ENCODE measurements at places on chromosomes 2 and 18.

DNA sequence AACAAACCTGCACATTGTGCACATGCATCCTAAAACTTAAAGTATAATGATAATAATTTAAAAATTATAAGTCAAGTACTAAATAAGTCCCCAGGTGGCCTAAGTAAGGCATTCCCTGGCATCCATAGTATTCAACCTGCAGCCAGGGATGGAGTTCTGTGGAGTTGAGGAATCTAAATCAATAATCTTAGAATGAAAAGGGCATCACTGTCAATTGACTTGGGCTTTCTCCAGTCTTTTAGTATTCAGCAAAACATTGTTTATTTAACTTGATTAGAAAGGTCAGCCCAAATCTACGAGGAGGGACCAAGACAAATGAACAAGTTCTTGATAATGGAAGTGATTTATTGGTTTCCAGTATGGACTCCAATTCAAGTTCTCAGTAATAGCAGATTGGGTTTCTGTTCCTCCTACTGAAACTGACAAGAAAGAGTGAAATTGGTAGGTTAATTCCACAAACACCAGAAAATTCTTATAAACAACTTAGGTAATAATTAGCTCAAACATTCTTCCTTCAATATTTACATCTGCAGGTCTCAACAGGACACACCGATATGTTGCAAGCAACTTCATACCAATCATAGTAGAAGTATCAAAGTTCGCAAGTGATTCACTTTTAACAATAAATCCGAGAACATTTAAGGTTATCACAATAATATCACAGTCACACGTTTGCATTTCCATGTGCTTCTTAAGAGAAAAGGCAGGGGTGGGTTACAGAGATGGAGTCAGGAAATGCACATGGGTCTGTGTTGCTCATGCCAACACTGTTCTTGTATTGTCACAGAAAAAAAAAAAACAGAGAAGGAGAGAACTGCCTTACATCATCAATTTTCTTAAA, 51.7 kb upstream of the EHBP1 start:
- DNase-seq: no peak

DNA sequence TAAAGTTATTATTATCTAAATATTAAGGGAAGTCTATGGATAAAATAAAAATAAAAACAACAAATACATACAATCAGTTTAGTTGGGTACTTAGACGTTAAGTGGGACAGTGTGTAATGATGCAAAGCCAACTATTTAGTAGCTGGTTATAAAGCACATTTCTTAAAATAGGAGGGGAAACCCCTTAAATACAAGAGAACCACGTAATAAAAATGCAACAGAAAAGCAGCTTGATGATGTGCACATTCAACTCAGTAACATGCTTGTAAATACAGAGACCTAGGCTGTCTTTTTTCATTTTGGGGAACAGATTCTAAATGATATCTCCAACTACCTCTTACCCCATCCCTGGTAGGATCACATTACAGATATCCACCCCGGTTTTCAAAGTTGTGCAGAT, 134.3 kb upstream of the AQP4 start:
- DNase-seq: no peak

- no peak for DNase-seq
These were observed 74.2 kb upstream of the RGPD5 start for GRCh38 chr2:109719871-109720270.

DNA sequence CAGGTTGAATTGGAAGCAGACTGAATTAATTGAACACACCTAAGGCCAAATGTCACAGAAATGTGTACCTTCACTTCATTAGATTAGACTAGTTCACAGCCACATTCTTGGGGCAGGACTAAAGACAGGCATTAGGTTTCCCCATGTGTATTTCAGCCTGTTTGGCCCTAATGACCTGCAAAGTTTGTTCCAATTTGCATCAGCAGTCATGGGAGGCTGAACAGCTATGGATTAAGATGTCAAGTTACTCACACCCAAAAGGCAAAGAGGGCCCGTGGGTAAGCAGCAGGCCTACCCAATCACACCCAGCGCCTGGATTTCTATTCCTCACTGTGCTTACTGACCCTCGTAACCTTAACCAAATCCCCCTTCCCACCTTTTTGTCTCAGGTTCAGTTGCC, 99.6 kb upstream of the RIOK3 start:
- no peak for DNase-seq

DNA sequence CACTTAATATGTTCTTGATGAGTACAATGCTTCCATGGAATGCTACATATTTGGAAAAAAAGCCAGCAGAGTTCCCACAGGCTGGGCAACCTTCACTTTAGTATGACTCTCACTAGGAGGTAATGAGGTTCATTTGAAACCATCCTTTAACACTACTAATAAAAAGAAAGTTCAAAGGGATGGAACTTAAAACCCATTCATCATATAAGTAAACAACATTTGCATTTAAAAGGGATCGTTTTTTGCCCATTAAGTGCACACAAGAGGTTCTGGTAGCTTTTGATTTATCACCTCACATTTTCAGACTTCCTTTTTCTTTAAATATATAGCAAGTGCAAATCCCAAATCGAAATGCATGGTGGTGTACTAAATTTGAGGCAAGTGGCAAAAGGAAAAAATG, 270.8 kb upstream of the DCC start:
- no peak for DNase-seq

DNA sequence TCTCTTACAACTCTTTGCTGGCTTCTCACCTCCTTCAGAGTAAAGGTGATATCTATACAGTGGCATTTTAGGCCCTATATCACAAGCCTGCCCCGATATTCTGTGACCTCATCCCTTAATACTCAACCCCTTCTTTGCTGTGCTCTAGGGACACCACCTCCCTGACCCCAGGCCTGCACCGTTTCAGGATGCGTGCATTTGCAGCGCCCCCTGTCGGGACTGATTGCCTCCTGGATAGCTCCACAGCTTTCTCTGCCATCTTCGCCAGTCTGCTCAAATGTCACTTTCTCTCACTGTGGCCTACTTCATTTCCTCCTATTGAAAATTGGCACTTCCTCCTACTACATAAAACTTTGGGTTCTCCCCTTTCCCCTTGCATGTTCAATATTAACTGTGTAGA, 289.6 kb downstream of the SOCS6 start:
- no peak for DNase-seq

DNA sequence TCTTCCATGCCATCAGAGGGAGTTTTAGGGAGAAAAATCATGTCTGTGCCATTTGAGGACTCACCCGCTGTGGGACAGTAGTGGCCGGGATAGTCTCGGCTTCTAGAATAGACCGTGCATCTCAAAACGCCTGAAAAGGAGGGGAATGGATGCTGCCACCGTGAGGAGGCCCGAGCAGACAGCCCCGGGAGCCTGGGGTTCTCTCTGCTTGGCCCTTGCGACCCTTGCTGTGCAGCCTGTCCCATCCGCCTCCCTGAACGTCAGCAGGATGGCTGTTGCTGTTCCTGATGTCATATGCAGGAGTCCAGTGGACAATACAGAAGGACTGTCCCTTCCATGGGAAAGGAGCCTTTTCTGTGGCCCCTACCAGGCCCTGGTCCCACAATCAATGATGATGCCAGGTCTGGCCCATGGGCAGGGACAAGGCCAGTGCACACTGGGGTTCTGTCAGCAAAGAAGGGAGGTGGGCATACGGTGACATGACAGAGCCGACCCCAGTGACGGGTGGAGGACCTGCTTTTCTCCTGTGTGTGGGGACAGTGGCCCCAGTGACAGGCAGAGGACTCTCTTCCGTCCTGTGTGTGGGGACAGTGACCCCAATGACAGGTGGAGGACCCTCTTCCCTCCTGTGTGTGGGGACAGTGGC, 58.8 kb downstream of the ACKR3 start:
- DNase-seq: no peak

- DNase-seq: no peak
These were observed 68.6 kb downstream of the FHOD3 start for GRCh38 chr18:36365836-36366775.

GRCh38 chr2:183070942-183071844, 7.4 kb upstream of the DUSP19 start:
- DNase-seq: peak; percentile 35

DNA sequence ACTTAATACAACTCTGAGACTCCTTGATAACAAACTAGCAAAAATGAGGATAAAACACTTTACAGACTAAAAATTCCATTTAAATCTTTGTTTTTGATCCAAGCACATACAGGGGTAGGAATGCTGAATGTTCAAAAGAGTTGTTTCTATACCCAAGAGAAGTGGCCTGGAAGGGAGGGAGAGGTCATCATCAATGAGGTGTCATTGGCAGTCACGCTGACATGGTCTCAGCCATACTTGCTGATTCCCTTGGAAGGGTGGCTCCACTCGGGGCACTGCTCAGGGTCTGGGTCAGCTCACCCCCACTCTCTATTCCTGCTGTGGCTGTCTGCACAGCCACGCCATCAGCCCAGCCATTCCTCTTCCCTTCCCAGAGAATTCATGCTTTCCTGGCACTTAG, 105.2 kb upstream of the PELI1 start:
- no peak for DNase-seq

DNA sequence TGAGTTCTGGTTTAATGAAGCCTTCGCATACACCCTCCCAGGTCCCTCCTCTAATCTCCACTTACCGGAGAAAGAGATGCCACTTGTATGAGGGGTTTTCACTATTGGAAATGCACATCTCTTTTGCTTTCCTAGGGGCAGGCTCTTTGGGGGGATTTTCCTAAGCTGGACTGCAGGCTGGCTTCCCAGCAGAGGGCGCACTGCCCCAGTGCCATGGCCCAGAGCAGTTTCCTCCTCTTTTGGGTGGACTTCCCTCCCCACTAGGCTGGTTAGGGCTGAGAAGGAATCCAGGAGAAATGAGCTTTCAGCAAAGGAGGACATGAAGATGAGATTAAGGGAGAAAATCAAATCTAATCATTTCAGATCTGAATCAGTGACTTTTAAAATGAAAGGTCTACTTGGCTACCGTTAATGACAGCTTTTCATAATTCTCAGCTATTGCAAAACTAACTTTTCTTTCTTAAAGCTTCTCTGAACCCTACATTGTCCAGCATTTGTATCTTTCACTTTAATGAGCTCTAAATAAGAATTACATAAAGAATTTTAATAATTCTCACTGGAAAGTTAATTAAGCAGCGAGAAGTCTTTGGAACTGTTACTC, 784.1 kb upstream of the FANCL start:
- peak; percentile 15 for DNase-seq

DNA sequence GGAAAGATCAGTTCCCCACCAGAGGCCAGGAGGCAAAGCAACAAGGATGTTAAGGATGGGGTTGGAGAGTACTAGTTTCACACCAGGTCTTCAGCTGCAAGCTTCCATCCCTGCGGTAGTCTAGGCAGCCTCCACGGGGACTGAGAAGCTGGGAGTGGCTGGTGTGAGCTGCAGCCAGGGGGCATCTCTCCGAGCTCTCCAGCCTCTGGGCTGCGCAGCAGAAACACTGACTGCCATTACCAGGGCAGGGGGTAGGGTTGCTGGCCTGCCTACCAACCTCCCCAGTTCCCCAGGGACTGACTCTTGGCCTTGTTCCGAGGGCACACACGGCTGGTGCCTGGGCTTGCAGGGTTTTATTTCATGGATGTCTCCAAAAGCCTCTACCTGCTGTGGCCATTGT, 15.9 kb downstream of the GATA6 start:
- no peak for DNase-seq

GRCh38 chr2:98546186-98546585, 62.1 kb downstream of the COA5 start:
- no peak for DNase-seq

GRCh38 chr2:109382951-109383350, 230.8 kb downstream of the SEPTIN10 start:
- peak; percentile 54 for DNase-seq

GRCh38 chr18:51185075-51185474, 12.4 kb downstream of the MEX3C start:
- peak; percentile 44 for DNase-seq

DNA sequence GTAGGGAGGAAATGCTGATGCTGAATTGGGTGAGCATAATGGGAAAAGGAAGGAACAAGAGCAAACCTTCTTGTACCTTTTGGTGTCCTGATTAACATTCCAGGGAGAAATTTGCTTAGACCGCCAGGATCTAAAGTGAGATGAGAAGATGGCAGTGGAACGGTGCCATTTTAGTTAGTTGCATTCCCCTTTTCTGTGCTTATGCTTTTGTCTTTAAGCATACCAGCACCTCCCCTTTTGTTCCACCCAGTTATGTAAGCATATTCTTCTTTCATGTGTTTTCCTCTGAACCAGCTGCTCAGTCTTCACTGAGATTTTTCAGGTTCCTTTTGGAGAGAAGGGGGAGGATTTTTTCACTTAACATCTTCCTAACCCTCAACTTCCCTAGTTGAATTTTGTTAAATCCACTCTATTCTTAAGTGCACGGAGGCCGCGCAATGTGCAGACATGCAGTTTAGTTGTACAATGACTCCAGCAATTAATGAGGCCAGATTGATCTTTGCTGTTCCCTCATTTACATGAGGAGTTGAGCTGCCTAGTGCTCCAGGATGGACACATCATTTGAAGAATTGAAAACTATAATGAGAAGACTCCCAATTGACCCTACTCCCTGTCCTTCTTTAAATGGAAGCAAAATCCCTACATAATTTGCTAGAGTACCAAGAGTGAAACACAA, 73.9 kb downstream of the MAP4K4 start:
- DNase-seq: no peak

DNA sequence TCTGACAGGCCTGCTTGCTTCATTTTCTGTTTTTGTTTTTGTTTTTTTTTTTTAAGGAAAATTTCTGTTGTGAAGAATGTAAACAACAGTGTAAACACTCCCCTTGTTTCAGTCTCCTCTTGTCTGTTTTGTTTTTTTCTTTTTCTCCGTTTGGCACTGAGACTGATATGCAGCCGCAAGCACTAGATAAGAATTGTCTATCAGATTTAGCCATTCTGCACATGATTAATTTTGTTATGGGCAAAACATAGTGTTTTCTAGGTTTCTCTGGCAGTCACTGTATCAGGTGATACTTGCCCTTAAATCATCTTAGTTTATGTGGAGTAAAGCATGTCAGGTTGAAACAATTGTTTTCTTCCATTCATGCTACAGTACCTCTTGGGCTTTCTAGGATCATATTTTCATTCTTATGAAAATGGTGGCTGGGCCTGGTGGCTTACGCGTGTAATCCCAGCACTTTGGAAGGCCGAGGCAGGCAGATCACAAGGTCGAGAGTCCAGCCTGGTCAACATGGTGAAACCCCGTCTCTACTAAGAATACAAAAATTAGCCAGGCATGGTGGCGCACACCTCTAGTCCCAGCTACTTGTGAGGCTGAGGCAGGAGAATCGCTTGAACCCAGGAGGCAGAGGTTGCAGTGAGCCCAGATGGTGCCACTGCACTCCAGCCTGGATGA, 12.9 kb upstream of the RBMS1 start:
- DNase-seq: no peak

- DNase-seq: peak; percentile 83
These were observed 201.2 kb downstream of the NOL4 start for GRCh38 chr18:34023471-34023870.

GRCh38 chr2:11752906-11753305, 6.5 kb downstream of the LPIN1 start:
- DNase-seq: no peak

DNA sequence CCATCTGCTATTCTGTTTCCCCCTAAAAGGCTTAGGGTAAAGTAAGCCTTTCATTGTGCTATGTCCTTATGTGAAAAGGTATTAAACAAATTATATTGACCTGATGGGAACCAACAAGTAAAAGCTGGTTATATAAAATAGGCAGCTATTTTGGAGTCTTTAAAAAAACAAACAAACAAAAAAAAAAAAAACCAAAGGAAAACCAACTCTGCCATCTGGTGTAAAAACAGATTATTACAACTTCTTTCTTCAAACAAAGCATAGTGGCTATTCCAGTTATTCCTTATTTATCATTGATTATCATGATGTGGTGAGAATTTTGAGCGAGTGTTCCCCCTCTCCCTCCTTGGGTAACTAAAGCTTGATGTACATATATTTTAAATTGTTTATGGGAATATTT, 122.3 kb upstream of the FHL2 start:
- DNase-seq: peak; percentile 36

- DNase-seq: no peak
These were observed 43.0 kb upstream of the HNMT start for GRCh38 chr2:137921105-137921880.
